Inflammatory macrophage treated with lipopolysaccharide for 4 hours (primary cell): ENCODE measurements at places on chromosomes 7 and 10.

- DNase-seq: peak; percentile 27
These were observed 27.1 kb upstream of the PRKCQ start for GRCh38 chr10:6607182-6607581.

GRCh38 chr7:56079450-56080185 lies 13.1 kb downstream of the PHKG1 start:
- no peak for DNase-seq

DNA sequence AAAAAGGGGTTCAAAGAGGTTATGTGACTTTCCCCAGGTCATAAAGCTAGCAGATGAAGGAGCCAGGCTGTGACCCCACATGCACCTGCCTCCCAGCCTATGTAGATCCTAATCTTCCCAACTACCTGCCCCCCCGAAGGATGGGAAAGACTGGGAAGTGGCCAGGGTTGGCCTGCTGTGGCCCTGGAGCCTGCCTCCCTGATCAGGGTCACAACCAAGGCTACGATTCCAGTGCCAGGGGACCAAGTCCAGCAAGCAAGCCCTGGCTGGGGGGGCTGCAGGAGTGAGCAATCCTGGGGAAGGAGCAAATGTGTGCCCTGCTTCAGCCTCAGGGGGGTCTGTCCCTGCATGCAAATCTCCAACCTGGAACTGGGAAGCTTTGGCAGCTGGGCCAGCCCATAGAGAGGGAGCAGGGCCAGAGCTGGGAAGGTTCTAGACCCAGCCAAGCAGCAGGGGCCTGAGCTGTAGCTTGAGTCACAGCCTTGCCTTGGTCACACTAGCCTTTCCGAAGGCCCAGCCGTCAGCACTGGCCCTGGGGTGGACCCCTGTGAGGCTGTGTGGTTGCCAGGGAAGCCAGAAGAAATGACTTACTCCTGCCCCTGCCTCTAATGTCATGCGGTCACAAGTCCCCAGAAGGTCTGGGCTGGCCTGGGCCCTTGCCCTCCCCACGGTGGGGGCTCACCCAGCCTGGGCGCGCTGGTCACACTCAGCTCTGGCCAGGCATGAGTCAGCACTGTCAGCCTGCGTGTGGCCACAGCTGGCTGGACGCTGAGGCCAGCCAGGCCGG lies 96.4 kb upstream of the ZMIZ1 start:
- DNase-seq: peak; percentile 67

GRCh38 chr10:23974746-23975272 lies 234.1 kb upstream of the KIAA1217 start:
- no peak for DNase-seq

DNA sequence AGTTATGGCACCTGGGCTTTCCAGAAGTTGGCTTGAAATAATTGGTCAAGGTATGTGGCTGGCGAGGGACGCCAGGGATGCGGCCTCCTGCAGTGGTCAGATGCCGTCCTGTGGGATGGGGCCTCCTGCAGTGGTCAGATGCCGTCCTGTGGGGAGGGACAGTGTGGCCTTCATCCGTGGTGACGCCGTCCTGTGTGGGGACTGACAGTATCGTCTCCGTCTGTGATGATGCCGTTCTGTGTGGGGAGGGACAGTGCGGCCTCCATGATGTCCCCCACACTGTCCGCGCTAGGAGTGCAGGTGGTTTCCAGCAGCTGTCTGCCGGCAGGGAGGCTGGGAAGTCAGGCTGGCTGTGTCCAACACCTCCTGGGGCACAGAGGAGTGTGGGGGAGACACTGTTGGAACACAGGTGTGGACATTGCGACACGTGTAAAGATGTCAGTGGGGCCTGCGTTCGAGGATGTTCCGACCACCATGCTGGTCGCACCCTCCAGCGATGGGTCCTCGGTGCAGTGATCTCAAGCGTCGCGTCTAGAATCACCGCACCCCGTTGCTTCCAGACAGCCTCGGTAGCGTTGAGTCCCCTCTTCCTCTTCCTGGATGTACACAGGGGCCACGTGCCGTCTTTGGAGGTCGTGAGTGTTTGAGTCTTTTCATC lies 52.6 kb downstream of the INPP5A start:
- DNase-seq: no peak

DNA sequence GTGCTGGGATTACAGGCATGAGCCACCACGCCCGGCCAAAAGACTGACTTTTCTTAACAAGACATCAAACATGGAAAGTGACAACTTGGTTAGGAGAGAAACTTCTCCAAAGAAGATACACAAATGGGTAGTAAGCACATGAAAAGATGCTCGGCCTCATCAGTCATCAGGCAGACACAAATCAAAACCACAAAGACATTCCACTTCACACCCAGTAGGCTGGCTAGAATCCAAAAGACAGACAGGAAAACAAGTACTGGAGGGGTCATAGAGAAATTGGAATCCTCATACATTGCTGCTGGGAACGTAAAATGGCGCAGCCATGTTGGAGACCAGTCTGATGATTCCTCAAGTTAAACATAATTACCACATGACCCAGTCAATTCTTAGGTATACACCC lies 16.4 kb downstream of the SEPHS1 start:
- no peak for DNase-seq

- DNase-seq: no peak
These were observed 127.8 kb upstream of the CDK6 start for GRCh38 chr7:92964141-92964540.

GRCh38 chr7:22223807-22224206 lies 133.1 kb downstream of the RAPGEF5 start:
- DNase-seq: peak; percentile 59

GRCh38 chr10:122636953-122637352 lies 62.7 kb downstream of the C10orf120 start:
- no peak for DNase-seq

- no peak for DNase-seq
These were observed 744.7 kb upstream of the GALNT17 start for GRCh38 chr7:70387217-70387616.

- peak; percentile 79 for DNase-seq
These were observed at the start of gene ADO for GRCh38 chr10:62804356-62805230. TSS of gene ADO (plus strand) at chr10:62804720. CDS start at chr10:62805060, 340 bp downstream.

DNA sequence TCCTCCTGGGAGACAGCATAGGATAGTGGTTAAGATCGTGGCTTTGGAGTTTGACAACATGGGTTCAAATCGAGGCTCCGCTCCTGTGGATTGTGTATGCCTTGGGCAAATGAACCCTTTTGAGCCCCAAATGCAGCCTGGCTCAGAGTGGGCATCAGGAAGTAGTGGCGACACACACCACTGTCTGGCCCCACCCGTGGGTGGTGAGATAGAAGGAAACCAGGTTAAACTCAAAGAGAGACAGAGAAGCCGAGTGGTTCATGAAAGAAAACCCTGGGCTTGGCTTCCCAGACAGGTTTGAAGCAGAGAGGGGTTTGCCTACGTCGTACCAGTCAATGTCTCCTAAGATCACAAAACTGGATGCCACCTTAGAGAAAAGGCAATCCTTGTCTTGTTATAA lies 57.7 kb downstream of the PRTFDC1 start:
- no peak for DNase-seq

- no peak for DNase-seq
These were observed at the start of gene WDR86 for GRCh38 chr7:151409667-151410404. TSS of gene WDR86 (minus strand) at chr7:151410038. CDS start at chr7:151409589, 449 bp downstream.

DNA sequence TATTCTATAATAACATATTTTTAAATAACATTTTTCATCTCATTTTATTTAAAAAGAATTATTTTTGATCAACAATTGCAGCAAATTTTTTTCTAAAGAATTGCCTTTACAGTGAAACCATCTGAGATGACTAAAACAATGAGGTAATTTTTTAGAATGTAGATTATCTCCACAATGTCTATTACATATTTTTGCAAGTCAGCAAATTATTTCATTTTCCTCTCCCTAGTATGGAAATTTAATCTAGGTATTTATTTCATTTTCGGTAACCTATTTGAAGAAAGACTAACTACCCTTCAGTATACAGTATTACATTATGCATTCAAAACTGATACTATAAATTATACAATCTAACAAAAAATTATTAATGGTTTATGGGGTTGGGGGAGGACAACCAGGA lies 213.2 kb upstream of the SP4 start:
- DNase-seq: no peak

- DNase-seq: no peak
These were observed 56.2 kb downstream of the PLCE1 start for GRCh38 chr10:94049911-94050310.

DNA sequence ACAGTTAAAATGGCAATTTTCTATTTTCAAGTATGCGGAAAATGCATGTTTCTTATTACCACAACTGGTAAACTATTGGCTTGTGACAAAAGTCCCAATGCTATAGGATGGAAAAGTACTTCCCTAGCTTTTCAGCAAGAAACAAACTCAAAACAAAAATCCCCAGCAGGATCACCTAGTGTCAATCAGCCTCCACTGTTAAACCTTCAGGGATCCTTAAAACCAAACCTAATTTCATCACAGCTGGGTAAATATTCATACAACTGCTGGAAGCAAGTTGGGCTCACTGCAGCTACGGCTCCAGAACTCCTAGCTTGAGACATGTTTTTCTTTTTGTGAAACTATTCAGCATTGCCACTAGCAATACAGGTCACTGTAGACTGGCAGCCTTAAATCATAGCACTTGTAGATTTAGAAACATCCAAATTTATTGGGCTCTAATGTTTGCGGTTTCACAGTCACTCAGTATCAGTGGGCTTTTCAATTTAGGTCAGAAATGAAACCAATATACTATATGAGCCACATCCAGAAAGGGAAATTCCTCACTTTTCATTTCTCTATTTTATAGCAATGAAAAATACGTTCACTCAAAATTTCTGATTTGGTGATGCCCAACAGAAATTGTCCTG lies 145.2 kb upstream of the ANK3 start:
- DNase-seq: peak; percentile 8

- peak; percentile 81 for DNase-seq
These were observed 337.9 kb downstream of the FGFR2 start for GRCh38 chr10:121260377-121260776.

DNA sequence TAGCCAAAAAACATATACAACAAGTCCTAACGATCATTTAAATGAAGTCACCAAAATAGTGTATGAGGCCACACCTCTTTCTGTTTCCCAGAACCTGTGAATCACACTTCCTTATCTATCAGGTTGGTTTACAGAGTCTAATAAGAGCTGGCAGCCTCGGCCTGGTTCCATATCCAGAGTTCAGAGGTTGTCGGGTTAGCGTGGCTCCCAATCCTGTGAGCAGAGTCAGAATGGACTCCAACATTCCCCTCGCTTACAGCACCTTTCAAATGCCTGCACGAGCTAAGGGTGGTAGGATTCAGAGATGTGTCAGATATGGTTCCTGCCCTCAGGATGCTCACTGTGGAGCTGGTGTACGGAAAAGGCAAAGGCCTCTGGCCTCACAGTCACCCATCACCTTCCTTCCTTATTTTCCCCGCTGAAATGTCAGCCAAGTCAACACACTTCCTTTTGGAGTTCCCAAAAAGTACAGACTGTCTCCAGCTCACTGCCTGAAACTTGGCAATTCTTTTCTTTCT lies 6.0 kb downstream of the IL15RA start:
- peak; percentile 63 for DNase-seq

DNA sequence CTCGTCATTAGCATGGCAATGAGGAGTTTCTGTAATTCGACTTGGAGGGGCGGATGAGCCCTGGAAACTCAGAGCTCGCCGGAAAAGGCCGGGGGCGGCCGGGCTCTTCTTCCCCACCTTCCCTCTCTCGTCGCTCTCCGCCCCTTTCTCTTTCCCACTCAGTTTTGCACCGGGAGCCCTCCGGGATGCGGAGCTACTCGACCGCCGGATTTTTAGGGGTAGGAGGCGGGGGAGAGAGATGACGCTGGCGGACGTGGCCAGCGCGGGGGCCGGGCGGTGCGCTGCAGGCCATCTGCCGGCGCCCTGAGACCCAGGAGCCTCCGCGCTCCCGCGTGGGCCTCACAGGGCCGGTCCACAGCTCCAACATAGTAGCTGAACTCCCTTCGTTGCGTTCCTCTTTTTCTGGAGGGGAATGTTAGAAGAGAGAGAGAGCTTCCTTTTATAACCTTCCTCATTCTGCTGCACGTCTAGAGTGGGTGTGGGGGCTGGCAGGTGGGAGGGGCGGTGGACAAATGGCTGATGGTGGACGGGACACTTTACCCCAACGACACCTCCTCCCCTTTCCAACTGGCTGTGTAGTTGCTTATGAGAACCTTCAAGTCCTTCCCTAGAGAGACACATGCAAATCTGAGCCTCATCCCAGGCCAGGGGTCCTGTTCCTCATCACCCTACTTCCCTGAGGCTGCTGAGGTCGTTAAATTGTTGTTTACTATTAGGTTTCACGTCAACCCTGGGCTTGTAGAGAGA lies 1.1 kb upstream of the HOXA1 start:
- peak; percentile 81 for DNase-seq

DNA sequence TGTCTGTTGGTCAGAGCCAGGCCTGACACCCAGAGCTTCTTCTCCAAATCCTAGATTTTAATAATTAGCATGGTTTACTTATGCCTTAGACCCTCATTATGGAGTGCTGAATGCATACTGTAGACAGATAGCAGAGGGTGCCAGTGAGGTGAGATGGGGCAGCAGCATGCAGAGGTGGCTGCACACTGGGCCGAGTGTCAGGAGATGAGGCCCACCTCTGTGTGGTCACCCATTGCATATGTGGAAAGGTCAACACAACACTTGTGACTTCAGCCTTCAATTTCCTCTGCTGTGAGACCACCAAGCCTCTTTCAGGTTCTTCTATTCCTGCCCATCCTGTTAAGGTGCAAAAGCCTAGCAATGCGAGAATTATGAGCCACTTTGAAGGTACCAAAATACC lies 39.7 kb upstream of the NMT2 start:
- no peak for DNase-seq

- no peak for DNase-seq
These were observed 71.5 kb upstream of the ADO start for GRCh38 chr10:62732841-62733653.

DNA sequence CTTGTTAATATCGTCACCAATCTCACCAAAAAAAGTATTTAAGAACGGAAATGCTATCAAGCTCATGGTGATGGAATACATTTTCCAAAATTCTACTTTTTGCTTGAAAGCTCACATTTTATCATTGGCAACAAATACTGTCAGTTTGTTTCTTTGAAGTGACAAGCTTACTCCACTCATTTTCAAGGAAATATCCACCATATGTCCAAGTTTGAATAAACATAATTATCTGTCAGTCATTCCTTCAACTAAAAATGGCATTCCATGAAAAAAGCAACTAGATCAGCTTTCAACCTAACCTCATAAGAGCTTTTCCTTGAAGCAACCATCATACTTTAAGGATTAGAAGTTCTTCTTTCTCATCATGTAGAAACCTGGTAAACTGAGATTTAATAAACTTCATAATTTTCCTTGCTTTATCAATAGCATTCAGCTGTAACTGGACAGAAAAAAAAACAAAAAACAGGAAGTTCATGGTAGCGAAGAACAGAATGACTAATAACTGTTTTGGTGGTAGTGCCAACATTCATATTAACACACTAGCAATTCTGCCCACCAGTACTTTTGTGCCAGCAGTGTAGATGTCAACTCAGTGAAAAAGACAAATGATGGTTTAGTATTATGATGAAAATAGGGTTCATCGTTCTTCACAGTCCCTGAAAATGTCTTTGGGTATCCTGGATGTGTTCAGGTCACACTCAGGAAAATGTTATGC lies 764.9 kb downstream of the GRM8 start:
- DNase-seq: no peak

- DNase-seq: no peak
These were observed 198.9 kb downstream of the TCF7L2 start for GRCh38 chr10:113148901-113149300.

GRCh38 chr10:34814223-34814912 lies 728 bp downstream of the PARD3 start:
- DNase-seq: no peak

GRCh38 chr7:142629588-142630260 lies 119.5 kb upstream of the PRSS1 start:
- DNase-seq: no peak
